ENCODE measurements at places on chromosomes 12 and 14. TPM values are rescaled to one million over a fixed set of nuclear protein-coding genes. Genes with fewer than 3 reads are reported as not detected.

DNAJC22 gene
- not detected for total RNA-seq

GRCh38 chr14:23570806-23571483 lies 3.4 kb upstream of the AP1G2 start:
- peaks cover 2% of the 10 kb centered on the region for H3K36me3 ChIP-seq
- DNase-seq, result no peak
- no peaks in the 10 kb centered on the region for H3K27me3 ChIP-seq
- no peak overlapping the region for H3K4me3 ChIP-seq
- H3K27ac ChIP-seq, result no peak overlapping the region

GRCh38 chr12:53096089-53096741 lies 1.3 kb upstream of the IGFBP6 start:
- DNase-seq, result no peak
- no peak overlapping the region for H3K4me3 ChIP-seq
- H3K36me3 ChIP-seq, result no peaks in the 10 kb centered on the region
- 0 out of 2 replicates have a peak, but pooled peaks cover 3% of the 10 kb centered on the region for H3K27me3 ChIP-seq
- peaks cover 21% of the 10 kb centered on the region for H3K4me1 ChIP-seq

GRCh38 chr12:66331016-66331415 lies 28.7 kb downstream of the HELB start:
- H3K4me3 ChIP-seq, result no peak overlapping the region
- H3K4me1 ChIP-seq, result no peaks in the 10 kb centered on the region
- H3K27me3 ChIP-seq, result no peaks in the 10 kb centered on the region
- no peak overlapping the region for H3K27ac ChIP-seq
- no peak for DNase-seq

GRCh38 chr12:95533985-95534384 lies 17.3 kb downstream of the USP44 start:
- H3K27ac ChIP-seq, result peak overlapping the region; percentile 83
- no peak overlapping the region for H3K4me3 ChIP-seq
- DNase-seq, result no peak
- H3K27me3 ChIP-seq, result no peaks in the 10 kb centered on the region
- no peaks in the 10 kb centered on the region for H3K36me3 ChIP-seq
- peaks cover 78% of the 10 kb centered on the region for H3K4me1 ChIP-seq

TAS2R50 gene
- 12.0 TPM for total RNA-seq

DNA sequence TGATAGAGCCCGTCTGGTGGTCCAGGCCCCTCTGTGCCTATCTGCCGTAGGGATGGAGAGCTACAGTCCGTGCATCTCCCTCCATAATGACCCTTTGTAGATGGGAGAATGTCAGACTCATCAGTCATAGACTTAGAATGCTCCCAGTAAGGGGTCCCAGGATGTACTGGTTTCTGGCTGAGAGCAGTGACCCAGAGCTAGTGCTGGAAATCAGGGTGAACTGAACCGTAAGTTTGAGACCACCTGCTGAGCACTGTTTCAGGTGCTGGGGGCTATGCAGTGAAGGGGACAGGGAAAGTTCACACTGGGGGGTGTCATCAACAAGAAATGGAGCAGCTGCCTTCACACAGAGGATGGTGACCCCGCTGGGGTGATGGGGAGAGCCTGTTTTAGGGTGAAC lies 34.1 kb downstream of the SLC6A12 start:
- DNase-seq, result no peak
- H3K36me3 ChIP-seq, result no peaks in the 10 kb centered on the region
- H3K27ac ChIP-seq, result no peak overlapping the region

PLCZ1 gene
- not detected for total RNA-seq

DNA sequence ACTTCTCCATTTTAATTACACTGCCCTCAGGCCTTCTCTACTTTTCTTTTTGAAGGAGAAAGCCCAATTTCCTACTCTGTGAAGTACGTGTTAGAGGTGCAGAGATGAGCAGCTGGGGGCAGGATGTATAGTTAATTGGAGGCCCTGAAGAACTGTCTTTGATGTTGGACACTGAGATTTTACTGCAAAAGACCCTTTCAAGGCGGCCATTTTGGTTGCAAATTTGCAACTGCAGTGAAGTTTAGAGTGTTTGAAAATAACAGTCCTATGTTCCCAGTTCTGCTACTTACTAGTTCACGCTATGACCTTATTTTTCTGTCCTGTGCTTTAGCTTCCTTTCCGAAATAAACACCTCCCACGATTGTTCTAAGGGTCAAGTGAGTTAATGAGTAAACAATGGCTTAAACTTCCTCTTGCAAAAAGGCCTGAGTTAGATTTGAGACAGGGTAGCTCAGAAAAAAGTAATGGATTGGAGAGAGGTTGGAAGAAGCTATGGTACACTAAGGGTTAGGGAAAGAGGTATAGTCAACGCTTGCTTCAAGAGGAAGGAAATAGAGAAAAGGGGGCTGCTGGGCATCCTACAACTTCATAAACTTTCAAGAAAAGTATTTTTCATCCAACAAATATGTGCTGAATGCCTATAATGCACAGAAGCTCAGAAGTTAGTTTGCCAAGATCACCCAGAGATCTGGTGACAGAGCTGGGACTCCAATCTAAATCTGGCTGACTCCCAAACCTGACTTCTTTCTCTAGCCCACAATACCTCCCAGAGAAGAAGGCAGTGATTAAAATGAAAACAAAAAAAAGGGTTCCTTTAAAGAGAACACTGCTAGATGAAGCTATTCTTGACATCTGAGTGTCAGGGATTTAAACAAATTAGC lies 26.4 kb upstream of the DICER1 start:
- no peak for DNase-seq
- no peaks in the 10 kb centered on the region for H3K27me3 ChIP-seq
- H3K27ac ChIP-seq, result no peak overlapping the region
- H3K36me3 ChIP-seq, result peaks cover 7% of the 10 kb centered on the region

GRCh38 chr14:52227619-52228222 lies 39.8 kb upstream of the PTGDR start:
- no peak for DNase-seq
- no peak overlapping the region for H3K4me3 ChIP-seq
- no peaks in the 10 kb centered on the region for H3K36me3 ChIP-seq
- H3K27me3 ChIP-seq, result no peaks in the 10 kb centered on the region
- no peak overlapping the region for H3K27ac ChIP-seq
- peaks cover 10% of the 10 kb centered on the region for H3K4me1 ChIP-seq

GRCh38 chr12:67751381-67751928 lies 102.9 kb downstream of the DYRK2 start:
- no peaks in the 10 kb centered on the region for H3K36me3 ChIP-seq
- H3K4me3 ChIP-seq, result no peak overlapping the region
- peaks cover 52% of the 10 kb centered on the region for H3K4me1 ChIP-seq
- no peaks in the 10 kb centered on the region for H3K27me3 ChIP-seq

- H3K27me3 ChIP-seq, result no peaks in the 10 kb centered on the region
- no peaks in the 10 kb centered on the region for H3K4me1 ChIP-seq
- no peak overlapping the region for H3K4me3 ChIP-seq
- no peak for DNase-seq
- no peak overlapping the region for H3K27ac ChIP-seq
- no peaks in the 10 kb centered on the region for H3K36me3 ChIP-seq
Measured at GRCh38 chr14:44780989-44781388, 180.8 kb downstream of the KLHL28 start.

DNA sequence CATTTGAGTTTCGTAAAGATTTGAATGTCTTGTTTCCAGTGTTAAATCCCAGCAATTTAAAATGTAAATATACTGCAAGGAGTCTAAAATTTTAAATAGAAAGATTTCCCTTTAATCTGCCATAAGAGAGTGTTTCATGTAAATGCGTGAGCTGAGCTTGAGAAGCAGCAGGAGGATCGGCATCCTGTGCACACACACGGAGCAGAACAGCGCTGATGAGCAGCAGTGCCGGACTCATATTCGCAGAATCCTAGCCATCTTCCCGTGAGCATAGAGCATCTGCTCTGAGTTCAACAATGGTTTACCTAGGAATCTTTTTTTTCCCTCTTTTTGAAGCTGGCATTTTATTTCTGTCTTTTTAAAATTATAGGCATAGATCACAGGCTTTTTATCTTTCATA lies 29.8 kb upstream of the AMN start:
- peaks cover 30% of the 10 kb centered on the region for H3K4me1 ChIP-seq
- no peak for DNase-seq
- peaks cover 78% of the 10 kb centered on the region for H3K36me3 ChIP-seq

DNA sequence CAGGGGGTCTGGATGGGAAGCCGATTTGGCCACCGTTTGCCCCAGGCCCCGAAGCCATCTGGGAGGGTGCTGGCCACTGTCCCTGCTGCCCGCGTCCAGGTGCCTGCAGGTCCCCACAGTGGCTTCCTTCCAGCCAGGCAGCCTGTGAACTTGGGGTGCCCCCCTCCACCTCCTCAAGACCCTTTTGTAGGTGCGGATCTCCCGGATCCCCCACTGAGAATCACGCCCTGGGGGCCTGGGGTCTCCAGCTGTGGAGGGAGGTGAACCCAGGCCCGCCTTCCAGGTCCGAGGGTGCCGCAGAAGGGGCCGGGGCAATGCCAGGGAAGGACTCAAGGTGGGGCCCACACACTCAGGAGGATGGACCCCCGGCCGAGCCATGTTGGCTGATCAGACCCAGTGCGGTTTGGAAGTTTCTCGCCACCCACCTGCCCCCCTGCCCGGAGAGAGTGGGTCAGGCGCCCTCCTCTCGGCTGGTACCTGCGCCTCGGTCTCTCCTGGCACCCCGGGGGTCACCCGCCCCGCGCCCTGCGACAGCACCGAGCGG lies 1.7 kb downstream of the MMP17 start:
- H3K27ac ChIP-seq, result no peak overlapping the region
- no peaks in the 10 kb centered on the region for H3K4me1 ChIP-seq
- H3K4me3 ChIP-seq, result no peak overlapping the region
- H3K36me3 ChIP-seq, result no peaks in the 10 kb centered on the region
- DNase-seq, result no peak
- H3K27me3 ChIP-seq, result no peaks in the 10 kb centered on the region

- H3K27ac ChIP-seq, result no peak overlapping the region
- H3K36me3 ChIP-seq, result no peaks in the 10 kb centered on the region
- H3K4me1 ChIP-seq, result no peaks in the 10 kb centered on the region
- no peaks in the 10 kb centered on the region for H3K27me3 ChIP-seq
- H3K4me3 ChIP-seq, result no peak overlapping the region
Measured at GRCh38 chr14:92898566-92899131, 24.3 kb upstream of the CHGA start.

DNA sequence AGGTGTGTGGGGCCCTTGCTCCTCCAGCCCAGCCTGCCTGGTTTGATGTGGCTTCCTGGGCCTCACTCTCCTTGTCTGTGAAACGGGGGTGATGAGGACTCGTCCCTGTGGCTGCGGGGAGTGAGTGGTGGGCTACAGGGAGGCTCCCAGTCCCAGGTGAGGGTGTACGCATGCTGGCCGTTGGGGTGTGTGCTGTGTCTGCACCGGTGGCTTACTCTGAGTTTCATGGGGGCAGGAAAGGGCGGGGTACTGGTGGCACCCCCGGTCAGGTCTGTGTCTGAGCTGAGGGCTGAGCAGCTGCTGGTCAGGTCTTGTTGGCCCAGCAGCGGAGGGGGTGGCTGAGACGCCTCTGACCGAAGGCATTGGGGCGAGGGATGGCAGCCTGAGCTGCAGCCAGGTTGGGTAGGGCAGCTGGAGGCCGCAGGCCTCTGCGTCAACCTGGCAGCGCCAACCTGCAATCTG lies 11.2 kb downstream of the ULK1 start:
- H3K27me3 ChIP-seq, result no peaks in the 10 kb centered on the region
- no peak overlapping the region for H3K27ac ChIP-seq
- no peak overlapping the region for H3K4me3 ChIP-seq
- no peaks in the 10 kb centered on the region for H3K4me1 ChIP-seq
- H3K36me3 ChIP-seq, result no peaks in the 10 kb centered on the region
- DNase-seq, result no peak

- H3K27ac ChIP-seq, result no peak overlapping the region
- H3K36me3 ChIP-seq, result no peaks in the 10 kb centered on the region
- no peak overlapping the region for H3K4me3 ChIP-seq
- H3K27me3 ChIP-seq, result no peaks in the 10 kb centered on the region
Measured at GRCh38 chr12:66598079-66598478, 80.8 kb downstream of the GRIP1 start.

- H3K27ac ChIP-seq, result no peak overlapping the region
- H3K4me1 ChIP-seq, result no peaks in the 10 kb centered on the region
- H3K4me3 ChIP-seq, result no peak overlapping the region
- no peaks in the 10 kb centered on the region for H3K27me3 ChIP-seq
- no peaks in the 10 kb centered on the region for H3K36me3 ChIP-seq
Measured at GRCh38 chr12:63978519-63978918, 134.0 kb downstream of the SRGAP1 start.

RNU4-1 gene
- under 0.01 TPM for total RNA-seq

DNA sequence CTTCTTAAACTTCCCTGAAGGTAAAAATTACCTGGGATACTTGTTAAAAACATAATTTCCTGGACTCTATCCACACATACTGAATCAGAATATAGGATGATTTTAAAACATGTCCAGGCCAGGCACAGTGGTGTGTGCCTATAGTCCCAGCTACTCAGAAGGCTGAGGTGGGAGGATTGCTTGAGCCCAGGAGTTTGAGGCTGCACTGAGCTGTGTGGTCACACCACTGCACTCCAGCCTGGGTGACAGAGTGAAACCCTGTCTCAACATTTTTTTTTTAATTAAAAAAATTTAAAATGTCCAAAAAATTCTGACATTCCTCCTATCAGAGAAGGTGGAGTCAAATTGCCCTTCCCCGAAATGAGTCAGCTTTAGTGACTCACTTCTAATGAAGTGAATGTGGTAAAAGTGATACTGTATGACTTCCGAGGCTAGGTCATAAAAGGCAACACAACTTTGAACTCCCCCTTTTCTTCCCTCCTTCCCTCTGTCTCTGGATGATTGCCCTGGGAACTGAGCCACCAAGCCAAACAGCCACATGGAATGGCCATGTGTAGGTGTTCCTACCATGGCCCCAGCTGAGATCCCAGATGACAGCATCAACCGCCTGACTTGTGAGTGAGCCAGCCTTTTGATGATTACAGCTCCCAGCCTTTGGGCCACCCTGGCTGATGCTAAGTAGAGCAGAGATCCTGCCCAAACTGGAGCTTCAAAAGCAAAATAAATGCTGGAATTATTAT lies 36.3 kb downstream of the LIMA1 start:
- no peak for DNase-seq
- no peaks in the 10 kb centered on the region for H3K4me1 ChIP-seq
- H3K36me3 ChIP-seq, result no peaks in the 10 kb centered on the region

GRCh38 chr12:42442311-42442759 lies 116.4 kb downstream of the PPHLN1 start:
- H3K4me3 ChIP-seq, result no peak overlapping the region
- DNase-seq, result no peak
- H3K36me3 ChIP-seq, result peaks cover 27% of the 10 kb centered on the region

All from Karpas-422 (cell line).